ENCODE measurements at places on chromosomes 1 and 21.

- DNase-seq = no peak
Observed at GRCh38 chr1:147771226-147772125, 11.1 kb upstream of the GJA5 start.

GRCh38 chr1:241999026-241999425 lies at the start of gene MAP1LC3C:
TSS of gene MAP1LC3C (minus strand) at chr1:241999098. CDS start at chr1:241999008, 90 bp downstream.
- DNase-seq = no peak

DNA sequence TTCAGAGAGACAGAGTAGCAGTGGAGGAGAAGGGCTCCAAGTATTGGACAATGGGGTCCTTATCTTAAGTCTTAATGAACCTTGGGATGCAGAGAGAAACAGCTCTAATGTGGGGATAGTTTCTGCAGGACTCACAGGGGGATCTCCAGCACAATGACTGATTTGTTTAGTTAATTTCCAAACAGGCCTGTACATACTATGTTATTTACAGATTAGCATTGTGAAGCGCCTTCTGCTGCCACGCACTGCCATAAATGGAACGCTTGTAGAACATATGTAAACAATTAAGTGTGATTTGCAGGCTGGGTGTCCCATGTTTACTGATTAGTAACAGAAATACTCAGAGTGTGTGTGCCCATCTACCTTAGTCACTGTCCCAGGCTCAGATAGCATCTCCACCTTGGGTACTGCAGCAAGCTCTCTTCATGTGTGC lies 56.1 kb downstream of the NTPCR start:
- DNase-seq = no peak

- DNase-seq = no peak
Observed at GRCh38 chr1:159602501-159602999, 14.9 kb downstream of the APCS start.

- DNase-seq = no peak
Observed at GRCh38 chr1:75334876-75335389, 200.7 kb downstream of the LHX8 start.

GRCh38 chr1:97245026-97245425 lies 523.4 kb downstream of the PTBP2 start:
- DNase-seq = no peak

DNA sequence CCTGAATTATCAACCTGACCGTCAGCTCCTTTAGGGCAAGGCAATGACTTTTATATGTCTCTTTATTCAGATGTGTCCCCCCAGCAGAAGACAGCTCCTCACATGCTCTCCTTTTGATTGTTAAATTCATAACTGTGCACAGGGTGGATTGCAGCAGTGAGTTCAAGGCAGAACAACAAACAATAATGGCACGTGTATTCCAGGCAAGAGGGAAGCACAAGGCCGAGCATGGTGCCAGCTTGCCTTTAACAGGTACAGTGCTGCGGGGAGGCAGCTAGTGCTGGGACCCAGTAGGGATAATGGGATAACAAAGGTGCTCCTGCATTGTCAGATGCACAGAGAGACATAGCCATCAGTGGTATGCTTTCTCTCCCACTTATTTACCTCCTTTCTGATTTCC lies 248.4 kb downstream of the RHOU start:
- no peak for DNase-seq

GRCh38 chr1:24503059-24503751 lies 569 bp downstream of the RCAN3 start:
- no peak for DNase-seq

GRCh38 chr1:76209238-76209637 lies 134.7 kb downstream of the ST6GALNAC3 start:
- DNase-seq = no peak

DNA sequence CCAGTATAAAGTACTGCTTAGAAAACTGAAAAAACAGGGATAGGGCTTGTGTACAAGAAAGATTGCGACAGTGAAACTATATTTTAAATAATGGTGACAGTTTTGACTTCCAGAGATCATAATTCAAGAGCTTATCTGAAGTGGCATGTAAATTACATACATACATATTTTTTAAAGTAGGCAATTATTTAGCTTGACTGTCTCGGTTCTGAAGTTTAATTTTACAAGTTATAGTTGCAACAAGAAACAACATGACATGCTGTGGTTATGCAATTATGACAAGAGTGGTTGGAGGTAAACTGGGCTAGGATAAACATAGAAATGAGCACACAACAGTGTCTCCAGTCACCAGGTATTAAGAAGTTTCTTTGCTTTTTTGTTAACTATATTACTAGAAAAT lies 4.1 kb downstream of the C1orf21 start:
- DNase-seq = no peak

DNA sequence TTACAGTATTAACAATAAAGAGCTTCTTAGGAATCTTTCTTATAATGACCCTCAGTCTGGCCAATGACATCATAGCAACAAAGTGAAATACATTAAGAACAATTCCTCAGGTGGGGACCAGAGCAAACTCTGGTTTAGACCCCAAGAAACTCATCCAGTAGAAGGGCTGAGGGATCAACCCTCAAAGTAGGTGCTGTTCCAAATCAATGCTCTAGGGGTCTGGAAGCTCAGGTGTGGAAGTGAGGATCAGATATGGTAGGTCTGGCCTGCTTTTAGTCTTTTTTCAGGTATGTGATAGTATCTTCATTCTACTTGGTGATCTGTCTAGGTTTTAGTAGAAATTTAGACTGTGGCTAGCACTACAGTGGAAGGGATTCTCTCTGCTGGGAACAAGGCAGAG lies 291.7 kb downstream of the PDE4B start:
- DNase-seq = no peak

GRCh38 chr1:114685851-114686250 lies 9.5 kb downstream of the AMPD1 start:
- DNase-seq = no peak
